Effector CD4-positive, alpha-beta T cell (primary cell): ENCODE measurements at places on chromosomes 3 and 15.

- no peak for DNase-seq
Observed at GRCh38 chr3:55891106-55891505, 404.0 kb upstream of the WNT5A start.

DNA sequence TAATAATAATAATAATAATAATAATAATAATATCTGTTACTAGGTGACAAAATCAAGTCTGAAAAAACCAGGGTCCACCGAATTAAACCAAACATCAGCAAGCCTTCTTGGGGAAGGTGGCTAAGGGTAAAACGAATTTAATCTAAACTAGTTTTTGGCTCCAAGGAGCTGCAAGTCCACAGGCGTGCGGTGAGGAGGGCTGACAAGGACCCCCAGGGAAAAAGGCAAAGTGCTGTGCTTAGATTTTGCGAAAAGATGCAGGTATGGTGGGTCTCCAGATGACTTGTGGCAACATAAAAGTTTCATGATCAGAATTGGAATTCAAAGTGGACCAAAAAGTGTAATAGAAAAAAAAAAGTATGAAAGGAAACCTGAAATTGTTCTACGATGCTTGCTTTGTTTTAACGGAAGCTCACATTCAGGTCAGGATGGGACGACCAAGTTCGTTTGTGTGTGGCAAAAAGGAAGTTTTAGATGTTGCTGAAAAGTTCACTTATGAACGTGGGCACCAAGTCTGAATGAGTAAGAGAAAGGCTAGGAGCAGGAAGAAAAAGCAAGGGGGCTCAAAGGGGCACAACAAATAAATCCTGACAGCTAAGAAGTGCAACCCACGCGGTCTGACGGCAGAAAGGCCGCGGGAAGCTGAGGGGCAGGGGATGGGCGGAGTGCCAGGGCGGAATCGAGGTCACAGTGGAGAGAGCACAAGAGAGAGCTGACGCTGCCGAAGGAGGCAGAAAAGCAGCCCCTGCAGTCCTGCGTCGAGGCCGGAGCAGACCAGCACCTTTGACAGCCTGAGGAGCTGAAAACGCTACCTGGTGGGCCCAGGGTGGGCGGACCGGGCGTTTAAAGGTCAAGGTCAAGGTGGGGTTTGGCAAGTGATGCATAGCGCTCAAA lies 1.1 kb downstream of the WDR82 start:
- peak; percentile 48 for DNase-seq

DNA sequence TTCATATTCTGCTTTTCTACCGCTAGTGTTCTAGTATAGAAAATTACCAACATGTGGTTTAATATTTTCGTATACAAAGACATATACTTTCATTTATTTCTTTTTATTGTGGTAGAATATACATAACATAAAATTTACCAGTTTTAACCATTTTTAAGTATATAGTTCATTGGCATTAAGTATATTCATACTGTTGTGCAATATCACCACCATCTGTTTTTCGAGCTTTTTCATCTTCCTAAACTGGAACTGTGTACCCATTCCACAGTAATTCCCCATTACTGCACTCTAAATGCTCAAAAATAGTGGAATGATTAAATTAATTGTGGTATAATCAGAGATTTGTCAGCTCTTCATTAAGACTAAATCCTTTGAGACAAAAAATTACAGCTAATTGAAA lies 62.9 kb downstream of the ECT2 start:
- no peak for DNase-seq

GRCh38 chr3:21766002-21766401 lies 15.0 kb upstream of the ZNF385D start:
- no peak for DNase-seq

DNA sequence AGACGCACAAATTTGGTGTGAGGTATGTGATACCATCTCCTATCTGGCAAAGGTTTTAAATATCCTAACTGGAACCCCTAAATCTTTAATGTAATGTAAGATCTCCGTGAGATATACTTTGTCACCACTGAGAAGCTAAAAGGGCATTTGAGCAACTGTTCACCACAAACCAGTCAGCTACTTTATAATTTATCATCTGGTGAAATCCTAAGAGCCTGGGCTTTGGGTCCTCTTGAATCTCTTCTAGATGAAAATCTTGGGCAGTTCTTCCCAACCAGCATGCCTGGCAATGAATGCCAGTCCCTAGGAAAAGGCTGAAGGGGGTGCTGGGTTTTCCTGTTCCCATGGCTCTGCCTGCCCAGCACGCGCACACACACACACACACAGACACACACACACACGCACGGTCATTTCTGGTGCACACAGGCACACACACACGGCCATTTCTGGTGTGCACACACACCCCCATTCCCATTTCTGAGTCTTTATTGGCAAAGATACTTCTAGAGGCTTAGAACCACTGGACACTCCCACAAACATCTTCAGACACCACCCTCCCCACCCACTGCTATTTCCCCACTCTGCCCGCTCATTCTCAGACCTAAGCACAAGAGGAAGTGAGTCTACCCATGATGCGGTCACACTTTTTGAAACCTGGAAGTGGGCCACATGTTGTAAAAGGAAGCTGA lies 72.6 kb downstream of the MYO1E start:
- DNase-seq: peak; percentile 22
